NCI-H748 treated with DMSO at 0.1 percent for 48 hours (cell line): ENCODE measurements at places on chromosomes 16 and 17.

- DNase-seq, result no peak
Measured at GRCh38 chr17:74711058-74711824, 1.5 kb downstream of the CD300LF start.

GRCh38 chr16:57804111-57804837 lies 2.0 kb upstream of the KIFC3 start:
- DNase-seq, result no peak

DNA sequence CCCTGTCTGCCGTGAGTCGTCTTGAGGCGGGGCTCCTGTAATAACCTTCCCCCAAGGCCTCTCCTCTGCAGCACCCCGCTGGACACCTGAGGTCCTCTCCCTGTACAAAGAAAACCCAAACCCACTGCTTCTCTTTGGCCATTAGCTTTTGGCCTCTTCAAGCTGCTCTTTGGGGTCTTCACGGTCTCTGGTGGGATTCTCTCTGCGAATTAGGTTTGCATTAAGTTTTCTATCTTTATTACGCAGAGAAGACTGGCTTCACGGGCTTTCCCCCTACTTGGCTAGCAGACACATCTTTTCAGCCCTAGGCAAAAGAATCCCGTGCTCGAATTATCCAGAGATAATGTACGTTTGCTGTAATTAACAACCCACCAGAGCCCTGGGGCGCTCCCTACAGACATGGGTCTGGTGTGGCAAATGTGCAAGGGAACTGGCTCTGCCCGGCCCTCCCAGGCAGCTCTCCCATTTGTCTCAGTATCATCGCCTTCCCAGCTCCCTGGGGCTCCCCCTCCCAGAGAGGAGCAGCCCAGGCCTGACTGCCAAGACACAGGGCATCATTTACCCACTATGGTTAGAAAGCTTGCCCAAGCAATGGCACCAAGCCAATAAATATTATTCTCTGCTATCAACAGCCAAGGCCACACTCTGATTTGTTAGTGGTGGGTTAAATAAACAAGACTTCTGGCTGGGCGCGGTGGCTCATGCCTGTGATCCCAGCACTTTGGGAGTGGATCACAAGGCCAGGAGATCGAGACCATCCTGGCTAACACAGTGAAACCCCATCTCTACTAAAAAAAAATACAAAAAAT lies 24.7 kb upstream of the KLHDC4 start:
- DNase-seq, result no peak

DNA sequence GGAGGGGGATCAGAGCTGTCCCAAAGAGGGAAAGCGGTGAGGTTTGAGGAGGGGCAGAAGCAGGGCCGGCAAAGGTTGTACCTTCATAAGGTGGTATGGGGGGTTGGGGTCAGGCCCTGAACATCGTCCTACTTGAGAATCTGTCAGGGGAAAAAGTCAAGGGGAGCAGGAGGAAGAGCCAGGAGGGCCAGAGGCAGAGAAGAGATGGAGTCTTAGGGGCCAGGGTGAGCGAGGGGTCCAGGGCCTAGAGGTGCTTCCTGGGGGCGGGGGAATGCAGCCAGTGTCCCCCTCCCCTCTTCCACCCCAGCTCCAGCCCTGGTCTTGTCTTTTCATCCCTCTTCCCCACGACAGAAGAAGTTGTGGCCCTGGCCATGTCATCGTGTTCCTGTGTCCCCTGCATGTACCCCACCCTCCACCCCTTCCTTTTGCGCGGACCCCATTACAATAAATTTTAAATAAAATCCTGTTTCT lies 1.3 kb upstream of the PRRT2 start:
- DNase-seq, result no peak

DNA sequence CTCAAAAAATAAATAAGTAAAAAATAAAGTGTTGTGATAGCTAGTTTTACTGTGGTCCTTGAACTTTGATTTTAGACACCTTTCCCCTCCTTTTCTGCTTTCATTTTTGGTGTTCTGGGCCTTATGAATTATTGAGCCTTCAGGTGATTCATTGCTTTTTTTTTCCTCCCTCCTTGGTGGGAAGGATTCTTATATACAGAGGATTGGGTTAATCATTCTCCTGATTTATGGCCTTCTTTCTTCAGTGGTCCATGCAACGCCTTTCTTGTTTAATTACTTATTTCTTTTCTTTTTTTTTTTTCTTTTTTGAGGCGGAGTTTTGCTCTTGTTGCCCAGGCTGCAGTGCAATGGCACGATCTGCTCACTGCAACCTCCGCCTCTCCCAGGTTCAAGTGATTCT lies 8.0 kb upstream of the MYL4 start:
- DNase-seq, result no peak

- no peak for DNase-seq
Measured at GRCh38 chr16:75025761-75026160, 26.9 kb downstream of the ZNRF1 start.

DNA sequence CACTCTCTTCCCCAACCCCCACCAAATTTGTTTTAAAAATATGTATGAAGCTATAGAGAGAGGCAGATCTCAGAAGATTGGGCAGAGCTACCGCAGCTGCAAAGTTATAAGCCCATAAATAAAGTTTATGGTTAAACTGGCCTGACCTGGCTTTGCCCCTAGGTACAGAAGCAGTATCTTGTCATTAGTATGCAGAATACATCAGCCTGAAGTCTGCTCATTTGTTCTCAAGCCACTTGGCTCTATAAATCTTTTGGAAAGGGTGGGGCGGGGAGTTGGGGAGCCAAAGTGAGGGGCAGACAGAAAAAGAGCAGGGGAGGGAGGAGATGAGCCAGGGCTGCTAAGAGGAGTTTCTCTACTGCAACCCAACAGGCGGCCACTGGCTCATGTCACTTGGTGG lies 113.2 kb downstream of the SOX9 start:
- DNase-seq, result no peak

DNA sequence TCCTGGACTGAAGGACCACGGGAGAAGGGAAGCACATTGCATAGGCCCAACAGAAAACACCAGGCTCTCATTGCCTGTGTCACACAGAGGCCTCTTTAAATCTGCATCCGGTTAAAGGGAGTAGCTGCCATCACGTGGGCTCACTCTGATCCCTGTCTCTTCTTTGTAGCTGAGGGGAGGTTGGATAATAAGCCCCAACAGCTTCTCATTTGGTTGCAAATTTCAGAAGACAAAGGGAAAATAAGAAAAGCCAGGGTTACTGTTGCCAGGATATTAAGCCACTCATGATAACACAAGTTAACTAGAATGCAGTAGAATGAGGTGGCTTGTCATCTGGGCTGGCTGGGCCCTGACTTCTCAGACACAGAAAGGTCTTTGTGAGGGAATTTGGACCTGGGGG lies 325.1 kb upstream of the ERCC4 start:
- no peak for DNase-seq

GRCh38 chr17:57415751-57416207 lies 159.5 kb downstream of the MSI2 start:
- DNase-seq, result no peak

DNA sequence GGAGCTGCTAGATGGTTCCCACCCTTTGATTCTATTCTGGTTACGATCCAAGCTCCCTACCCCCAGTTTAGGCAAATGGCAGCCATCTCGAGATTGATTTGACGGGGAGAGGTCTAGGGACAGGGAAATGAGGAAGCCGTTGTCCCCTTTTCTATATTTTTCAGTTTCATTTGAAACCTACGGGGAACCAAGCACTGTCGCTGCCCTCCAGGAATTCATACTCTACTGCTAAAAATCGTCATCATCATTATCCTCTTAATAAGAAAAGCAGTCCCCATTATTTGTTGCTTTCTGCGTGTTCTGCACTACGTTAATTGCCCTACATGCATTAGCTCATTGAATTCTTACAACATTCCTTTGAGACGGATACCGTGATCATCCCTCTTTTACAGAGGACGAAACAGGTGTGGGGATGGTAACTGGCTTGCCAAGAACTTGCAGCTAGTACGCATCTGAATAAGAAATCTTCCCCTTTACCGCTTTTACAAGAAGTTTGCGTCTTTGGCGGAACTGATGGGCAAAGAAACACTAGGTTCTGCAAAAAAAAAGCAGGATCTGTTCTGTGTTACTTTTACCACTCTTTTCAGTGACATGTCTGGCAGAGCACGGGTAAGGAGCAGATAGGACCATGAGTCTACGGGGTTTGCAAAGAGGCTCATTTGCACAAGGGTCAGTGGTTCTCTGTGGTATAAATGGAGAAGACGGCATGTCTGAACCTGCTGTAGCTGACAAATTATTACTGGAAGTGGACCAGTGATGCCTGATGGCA lies 1.1 kb downstream of the CCP110 start:
- DNase-seq, result peak; percentile 22

GRCh38 chr16:17252701-17253100 lies 218.1 kb downstream of the XYLT1 start:
- no peak for DNase-seq

DNA sequence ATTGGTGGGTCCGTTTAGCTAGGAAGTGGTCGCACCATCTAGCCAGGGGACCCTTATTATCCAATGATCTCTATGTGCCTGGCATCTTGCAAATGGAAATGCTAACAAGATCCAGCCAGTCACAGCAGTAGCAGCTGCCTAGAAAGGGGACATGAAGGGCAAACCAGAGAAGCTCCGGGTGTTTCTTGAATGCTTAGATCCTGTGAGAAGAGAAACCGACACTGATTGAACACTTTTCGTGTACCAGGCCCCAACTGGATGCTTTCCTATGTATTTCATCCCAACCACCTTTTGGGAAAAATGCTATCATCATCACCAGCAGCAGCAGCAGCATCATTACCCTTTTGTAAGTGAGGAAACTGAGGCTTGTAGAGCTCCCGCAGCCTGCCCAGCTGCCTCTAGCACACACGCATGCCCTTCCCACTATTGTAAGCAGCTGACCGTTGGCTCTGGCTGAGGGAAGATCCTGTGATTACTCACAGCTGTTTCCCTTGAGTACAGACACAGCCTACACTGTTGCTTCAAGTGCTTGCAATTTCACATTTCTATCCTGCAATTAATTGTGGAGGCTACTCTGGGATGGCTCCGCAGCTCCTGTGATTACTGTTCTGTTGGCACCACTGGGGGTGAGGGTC lies 180.7 kb upstream of the CACNG5 start:
- DNase-seq, result no peak

DNA sequence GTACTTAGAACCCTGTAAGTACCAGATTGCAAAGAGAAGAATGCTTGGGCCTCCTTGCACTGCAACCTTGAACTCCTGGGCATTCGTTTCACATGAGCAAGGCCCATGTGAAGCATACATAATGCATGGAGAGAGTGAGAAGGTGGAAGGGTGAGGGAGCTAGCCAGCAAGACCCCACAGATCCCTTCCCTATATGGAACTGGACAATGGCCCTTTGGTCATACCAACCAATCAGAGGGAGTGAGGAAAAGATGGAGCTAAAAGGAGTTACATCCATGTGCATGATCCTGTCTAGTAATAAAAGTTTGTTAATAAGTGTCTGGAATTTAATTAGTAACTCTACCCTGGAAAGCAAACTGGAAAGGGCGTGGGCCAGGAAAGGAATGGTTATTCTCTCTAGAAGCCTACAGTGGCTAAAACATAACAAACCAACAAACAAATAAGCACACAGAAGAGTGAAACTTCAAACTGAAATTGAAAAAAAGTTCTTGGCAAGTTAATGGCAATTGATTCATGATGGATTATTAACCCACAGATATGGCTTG lies 29.6 kb downstream of the DNAH3 start:
- no peak for DNase-seq

GRCh38 chr16:49602201-49602975 lies 228.8 kb downstream of the C16orf78 start:
- DNase-seq, result no peak

DNA sequence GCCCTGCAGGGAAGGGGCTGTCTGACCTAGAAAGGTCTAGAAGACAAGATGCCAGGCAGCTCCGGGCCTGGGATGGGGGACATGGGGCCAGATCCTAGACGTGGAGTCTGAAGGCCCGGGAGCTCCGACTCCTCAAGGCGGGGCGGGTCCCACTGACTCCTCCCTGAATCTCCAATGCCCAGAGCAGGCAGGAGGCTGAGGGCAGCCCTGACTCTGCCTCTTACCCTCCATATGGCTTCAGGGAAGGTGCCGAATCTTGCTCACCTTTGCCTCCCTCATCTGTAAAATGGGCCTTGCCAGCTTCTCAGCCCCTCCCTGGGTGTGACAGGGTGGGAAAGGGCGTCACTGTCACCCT lies 14.8 kb downstream of the VASN start:
- DNase-seq, result no peak

DNA sequence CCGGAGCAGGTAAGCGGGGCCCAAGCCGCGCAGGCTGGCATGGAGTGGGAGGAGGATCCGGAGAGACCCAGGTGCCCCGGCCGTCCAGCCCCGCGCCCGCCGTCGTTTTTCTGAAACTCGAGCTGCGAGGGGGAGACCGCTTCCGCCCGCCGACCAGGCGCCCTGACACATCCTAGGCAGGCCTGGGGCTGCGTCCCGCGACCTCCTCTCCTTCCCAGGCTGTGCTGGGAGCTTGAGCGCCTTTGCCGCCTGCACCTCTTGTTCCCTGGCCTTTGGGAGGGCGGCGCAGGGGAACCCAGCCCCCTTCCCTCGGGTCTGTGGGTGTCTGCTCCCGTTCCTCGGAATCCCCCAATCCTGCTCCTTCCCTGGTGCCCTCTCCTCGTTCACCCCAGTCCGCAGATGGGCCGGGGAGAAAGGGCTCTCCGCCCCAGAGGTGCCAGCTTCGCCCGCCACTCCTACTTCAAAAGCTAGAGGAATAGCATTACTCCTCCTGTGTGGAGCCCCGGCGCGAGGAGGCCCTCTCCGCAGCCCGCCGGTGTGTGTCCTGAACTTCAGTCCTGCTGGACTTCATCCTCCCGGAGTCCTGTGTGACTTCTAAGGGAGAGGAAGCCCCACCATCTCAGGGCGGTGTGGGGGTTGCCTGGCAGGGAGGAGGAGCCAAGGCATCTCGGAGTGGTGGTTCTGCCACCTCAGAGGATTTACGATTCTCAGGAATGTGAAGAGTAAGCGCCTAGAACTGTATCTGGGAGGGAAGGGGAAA lies 1.0 kb downstream of the NHERF1 start:
- no peak for DNase-seq

DNA sequence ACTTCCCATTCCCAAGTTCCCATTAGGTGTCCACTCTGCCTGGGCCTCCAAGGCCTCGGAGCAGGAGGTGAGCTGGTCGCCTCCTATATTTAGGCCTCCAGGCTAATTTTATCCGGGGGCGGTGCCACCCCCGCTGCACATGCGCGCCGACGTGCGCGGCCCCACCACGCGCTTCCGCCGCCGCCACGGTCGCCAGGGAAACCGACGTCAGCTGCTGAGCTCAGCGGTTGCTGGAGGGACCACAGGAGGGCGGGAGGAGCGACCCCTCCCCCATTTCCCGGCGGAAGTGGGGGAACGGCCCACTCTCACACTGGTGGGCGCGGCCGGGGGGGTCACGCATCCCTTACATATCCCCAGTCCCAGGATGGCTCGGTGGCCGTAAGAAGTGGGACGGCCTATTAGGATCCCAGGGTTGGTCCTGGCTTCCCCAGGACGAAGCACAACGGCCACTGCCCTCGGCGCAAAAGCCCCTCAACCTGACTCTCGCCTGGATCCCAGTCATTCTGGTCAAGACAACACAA lies 1.0 kb downstream of the PER1 start:
- peak; percentile 86 for DNase-seq

DNA sequence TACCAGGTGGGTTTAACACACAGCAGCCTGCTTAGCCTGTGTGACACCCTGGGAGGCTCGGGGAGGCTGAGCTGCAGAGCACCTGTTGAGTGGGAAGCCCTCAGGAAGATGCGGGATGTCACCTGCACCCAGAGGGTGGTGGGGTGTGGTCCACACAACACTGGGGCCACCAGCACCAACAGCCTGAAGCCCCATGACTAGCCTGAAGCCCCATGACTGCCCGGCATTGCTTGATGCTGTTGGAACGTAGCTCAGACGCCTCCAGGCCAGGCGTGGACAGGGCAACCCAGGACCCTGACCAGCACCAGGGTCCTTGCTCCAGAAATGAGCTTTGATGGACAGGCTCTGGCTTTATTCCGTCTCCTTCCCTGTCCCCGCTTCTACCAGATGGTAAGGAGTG lies 76.3 kb upstream of the ZNF469 start:
- no peak for DNase-seq
